ENCODE measurements at places on chromosomes 7 and 10.
A peak's percentile ranks its signal among the peaks of the same experiment; 100 is the strongest.

DNA sequence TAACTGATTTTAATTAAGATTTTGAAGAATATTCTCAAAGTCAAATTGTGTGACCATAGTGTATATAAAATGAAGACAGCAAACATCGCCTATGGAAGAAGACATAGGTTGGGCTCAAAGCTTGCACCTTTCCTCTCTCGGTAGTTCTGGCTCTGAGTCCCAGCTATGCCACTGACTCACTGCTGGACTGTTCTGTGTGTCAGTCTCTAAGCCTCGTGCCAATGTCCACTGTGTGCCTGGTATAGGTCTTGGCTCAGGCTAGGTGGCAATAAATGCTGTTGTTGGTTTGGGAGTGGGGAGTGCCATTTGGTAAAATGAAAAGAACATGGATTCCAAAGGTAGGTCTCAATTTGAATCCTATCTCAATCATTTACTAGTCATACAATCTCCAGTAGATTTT lies 137.5 kb upstream of the RHEB start:
- peak; percentile 69 for DNase-seq

DNA sequence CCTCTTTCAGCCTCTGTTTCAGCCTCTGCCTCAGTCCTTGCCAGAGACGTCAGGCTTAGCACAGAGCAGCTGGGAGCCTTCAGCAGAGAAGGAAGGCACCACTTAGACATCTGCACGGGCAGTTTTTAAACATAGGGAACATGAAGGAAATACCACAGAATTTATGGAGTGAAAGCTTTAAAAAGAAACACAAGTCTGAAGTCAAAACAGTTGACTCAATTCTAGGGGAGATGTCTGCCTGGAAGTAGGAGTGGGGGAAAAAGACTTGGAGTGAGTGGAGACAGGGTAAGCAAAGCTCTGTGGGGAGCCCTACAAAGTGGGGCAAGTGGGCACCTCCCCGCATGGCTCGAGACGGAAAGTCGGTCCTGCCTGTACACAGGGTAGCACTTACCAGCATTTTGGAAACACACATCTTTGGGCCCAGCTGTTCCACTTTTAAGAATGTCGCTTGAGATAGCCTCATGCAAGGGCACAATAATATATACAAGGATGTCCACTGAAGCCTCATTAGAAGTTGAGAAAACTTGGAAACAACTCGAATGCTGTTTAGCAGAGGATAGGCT lies 5.0 kb upstream of the TBXAS1 start:
- no peak for DNase-seq

- no peak for DNase-seq
These were observed 166.6 kb downstream of the ARHGAP21 start for GRCh38 chr10:24556750-24557742.

DNA sequence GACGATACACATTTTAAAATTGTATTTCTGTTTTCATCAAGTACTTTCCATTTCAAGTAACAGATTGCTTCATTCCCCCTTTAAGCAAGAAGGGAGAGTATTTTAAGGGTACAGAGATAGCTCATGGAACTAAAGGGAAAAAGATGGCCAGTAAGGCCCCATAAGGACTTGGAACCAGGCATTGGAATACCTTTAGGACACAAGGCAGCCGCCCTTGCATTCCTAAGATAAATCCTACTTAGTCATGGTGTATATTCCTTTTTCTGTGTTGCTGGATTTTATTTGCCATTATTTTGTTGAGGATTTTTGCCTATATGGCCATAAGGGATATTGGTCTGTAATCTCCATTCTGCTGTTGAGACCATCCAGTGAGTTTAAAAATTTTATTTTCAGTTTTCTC lies 49.2 kb downstream of the BTRC start:
- DNase-seq, result no peak

- DNase-seq, result no peak
These were observed 34.8 kb downstream of the BNIP3 start for GRCh38 chr10:131946880-131947279.

GRCh38 chr7:88020953-88021665 lies 87.1 kb downstream of the ADAM22 start:
- no peak for DNase-seq

DNA sequence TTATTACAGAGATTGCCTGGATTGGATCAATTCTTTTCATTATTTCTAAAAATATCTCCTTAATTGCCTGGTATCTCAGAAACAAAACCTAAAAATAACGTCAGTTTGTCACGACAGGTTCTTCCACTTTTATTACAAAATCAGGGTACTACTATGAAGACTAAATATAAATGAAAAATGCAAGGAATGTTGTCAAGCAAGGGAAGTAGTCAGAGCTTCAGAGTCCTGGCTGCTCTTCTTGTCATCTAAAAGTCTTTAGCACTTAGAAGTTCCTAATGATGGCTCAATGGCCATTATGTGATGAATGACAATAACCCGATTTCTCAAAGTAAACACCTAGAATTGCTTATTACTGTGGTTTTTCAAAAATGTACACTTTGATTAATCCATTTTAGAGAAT lies 192.2 kb downstream of the SEMA3A start:
- no peak for DNase-seq

DNA sequence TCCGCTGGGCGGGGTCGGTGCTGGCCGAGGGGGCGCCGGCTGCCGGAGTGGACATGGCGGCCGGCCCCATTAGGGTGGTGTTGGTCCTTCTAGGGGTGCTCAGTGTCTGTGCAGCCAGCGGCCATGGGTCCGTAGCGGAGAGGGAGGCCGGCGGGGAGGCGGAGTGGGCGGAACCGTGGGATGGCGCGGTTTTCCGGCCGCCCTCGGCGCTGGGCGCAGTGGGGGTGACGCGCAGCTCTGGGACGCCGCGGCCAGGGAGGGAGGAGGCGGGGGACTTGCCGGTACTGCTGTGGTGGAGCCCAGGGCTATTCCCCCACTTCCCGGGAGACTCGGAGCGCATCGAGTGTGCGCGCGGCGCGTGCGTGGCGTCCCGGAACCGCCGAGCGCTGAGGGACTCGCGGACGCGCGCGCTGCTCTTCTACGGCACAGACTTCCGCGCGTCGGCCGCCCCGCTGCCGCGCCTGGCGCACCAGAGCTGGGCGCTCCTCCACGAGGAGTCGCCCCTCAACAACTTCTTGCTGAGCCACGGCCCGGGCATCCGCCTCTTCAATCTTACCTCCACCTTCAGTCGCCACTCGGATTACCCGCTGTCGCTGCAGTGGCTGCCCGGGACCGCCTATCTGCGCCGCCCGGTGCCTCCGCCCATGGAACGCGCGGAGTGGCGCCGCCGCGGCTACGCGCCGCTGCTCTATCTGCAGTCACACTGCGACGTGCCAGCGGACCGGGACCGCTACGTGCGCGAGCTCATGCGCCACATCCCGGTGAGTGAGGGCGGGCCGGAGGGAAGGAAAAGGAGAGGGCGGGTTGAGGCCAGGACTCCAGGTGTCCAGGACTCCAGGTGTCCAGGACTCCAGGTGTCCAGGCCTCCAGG lies 9.3 kb upstream of the CHCHD1 start:
- DNase-seq, result peak; percentile 93

DNA sequence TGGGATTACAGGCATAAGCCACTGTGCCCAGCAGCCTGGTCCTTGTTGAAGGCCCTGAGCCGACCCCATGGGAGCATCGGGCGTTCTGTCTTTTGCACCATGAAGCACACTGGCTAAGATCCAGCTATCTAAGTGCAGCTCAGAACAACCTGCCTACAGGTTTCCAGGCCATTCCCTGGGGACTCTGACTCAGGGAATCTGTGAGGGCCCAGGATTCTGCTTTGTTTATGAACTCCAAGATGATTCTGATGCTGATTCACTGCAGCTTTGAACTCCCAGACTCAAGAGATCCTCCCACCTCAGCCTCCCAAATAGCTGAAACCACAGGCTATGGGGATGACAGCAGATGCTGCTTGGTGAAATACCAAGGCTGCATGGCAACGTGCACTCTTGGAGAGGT lies 30.2 kb downstream of the NPTX2 start:
- no peak for DNase-seq

DNA sequence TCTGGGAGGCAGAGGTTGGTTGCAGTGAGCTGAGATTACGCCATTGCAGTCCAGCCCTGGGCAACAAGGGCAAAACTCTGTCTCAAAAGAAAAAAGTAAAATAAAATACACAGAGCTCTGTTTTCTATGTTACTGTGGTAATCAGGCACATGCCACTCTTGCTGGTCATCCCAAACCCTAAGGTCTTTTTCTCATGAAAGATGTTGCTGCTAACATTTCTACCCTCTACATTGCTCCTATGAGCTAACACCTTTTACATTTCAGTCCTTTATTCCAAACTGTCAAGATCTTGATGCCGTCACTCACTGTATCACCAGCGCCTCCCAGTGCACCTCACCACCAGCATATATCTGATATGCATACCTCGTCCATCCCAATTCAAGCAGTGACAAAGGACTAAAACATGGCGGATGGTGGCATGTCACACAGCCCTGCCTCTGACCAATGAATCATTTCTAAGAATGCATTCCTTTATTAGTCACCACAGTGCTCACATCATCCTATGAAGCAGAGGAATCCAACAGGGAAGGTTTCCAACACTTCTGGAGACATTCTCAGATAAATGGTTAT lies 4.3 kb downstream of the DAGLB start:
- no peak for DNase-seq

GRCh38 chr7:120931243-120931642 lies 19.3 kb upstream of the ING3 start:
- no peak for DNase-seq

GRCh38 chr7:38274927-38275620 lies 1.6 kb upstream of the TARP start:
- no peak for DNase-seq

DNA sequence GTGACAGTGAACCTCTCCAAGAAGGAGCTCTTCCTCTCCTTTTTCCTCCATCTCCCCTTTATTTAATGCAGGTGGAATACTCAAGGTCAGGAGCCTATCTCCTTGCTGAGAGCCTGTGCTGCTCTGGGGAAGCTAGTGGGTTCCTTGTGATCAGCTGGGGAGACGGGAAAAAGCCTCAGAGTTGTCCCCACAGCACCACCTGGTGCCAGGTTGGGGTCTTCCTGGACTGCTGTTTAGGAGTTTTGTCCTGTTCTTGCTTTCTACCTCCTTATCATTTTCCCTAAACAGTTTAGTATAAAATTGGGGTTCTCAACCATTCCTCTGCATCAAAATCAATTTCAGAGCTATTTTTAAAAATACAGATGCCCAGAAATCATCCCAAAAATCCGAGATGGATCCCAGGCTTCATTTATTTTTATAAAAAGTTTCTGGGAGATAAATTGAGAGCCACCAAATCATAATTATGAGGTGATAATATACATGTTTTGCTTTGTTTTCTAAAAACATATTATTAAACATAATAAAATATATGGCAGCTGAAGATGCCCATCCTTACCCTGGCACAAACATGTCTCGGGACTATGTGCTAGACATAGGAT lies 44.3 kb downstream of the MACC1 start:
- DNase-seq, result peak; percentile 65

DNA sequence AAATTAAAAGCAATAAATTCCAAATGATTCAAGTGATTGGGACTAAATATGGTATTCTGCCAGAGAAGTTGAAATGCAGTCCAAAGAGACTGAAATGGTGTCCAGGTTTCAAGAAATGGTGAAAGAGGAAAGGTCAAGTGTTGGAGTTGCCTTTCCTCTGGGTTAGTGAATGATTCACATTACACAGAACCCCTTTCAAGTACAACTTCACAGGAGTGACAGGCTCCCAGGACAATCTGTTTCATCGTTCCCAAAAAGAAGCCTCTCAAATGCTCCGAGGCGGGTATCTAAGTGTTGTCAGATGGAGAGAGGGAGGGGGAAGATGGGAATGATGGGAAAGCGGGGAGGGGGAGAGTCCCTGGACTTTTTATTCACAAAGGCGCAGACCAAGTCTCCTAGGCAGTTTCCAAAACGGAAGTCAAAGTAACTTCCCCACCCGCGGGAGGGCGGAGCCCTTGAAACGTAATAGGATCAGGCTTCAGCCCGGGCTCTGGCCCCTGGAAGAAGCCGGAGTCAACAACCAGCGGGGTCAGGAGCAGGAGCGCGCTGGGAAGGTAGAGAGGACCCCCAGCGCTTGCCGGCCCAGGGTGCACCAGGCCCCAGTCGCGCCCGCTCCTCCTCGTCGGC lies 754 bp downstream of the SLC25A13 start:
- peak; percentile 90 for DNase-seq

DNA sequence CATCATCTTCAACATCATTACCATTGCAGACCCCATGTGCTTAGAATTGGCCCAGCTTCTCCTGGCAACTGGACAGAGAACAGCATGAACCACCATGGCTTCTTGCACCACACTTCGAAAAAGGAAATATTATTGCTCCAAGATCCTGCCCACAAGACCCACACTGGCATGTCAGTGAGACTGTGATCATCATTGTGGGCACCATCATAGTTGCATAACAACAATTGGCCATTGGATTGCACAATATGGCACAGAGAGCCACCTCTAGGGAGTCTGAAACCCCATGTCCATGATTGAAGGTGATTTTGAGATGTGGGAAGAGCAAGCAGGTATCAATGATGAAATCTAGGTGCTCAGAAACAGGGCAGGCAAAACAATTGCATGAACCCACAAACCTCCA lies 918.9 kb downstream of the GRID1 start:
- DNase-seq, result no peak

- DNase-seq, result no peak
These were observed 268.7 kb downstream of the WDR37 start for GRCh38 chr10:1324903-1325302.

- DNase-seq, result no peak
These were observed 15.1 kb upstream of the DENND2A start for GRCh38 chr7:140655511-140656408.

- DNase-seq, result no peak
These were observed 11.0 kb downstream of the DLG5 start for GRCh38 chr10:77915319-77916105.

DNA sequence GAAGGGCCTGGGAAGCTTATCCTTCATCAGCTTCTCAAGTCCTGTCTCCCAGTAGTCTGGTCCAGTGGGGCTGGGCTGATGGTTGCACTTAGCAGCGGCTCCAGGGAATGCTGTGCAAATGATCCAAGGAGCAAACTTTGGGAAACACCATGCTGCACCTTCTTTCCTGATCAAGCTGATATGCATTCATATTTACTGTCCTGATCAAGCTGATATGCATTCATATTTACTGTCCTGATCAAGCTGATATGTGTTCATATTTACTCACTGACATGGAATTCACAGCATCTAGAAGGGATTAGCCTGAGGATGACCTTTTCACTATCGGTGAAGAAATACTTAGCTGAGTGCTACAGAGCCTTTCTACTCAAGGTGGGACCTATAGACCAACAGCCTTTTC lies 330.7 kb downstream of the BMPER start:
- DNase-seq, result no peak

GRCh38 chr10:8242295-8242872 lies 187.9 kb downstream of the GATA3 start:
- no peak for DNase-seq

GRCh38 chr7:142898377-142899170 lies 13.0 kb upstream of the TRPV6 start:
- no peak for DNase-seq

- DNase-seq, result no peak
These were observed 10.1 kb downstream of the CALHM2 start for GRCh38 chr10:103442031-103442461.

DNA sequence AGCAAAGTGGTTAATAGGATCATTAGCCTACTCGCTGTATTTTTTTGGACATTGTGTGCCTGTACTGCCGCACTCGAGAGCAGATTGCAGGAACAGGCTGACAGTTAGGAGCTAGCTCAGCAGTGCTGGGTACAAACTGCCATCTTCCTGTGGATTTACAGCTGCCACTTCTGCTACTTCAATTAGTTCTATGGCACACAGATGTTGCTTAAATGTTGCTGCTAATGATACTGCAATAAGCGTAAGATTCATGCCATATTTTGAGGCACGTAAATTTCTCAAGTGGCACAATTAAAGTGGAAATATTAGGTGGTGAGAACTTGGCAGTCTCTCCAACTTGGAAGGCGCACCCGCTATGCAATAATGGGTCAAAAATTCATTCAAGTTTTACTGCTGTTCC lies 171.9 kb downstream of the EBF3 start:
- no peak for DNase-seq

- no peak for DNase-seq
These were observed 40.4 kb downstream of the NPVF start for GRCh38 chr7:25187932-25188331.

Data from ascending aorta (tissue), 2 donors.